ENCODE measurements at places on chromosomes 4 and X.

DNA sequence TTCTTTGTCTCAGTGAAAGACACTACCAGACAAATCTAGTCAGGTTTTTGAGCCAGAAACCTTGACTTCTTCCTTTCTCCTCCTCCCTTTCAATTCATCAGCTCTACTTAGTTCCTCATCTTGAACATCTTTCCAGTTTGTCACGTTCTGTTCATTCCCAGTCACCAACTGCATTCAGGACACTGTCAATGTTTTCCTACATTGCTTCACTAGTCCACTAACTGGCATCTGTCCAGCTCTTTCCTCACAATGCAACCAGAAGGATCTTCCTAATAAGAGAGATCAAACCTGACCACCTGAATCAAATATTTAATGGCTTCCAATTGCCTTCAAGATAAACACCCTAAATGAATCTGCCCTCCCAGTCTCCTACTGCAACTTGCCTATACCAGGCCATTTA, 52.5 kb downstream of the SYNPO2 start:
- no peak for DNase-seq

DNA sequence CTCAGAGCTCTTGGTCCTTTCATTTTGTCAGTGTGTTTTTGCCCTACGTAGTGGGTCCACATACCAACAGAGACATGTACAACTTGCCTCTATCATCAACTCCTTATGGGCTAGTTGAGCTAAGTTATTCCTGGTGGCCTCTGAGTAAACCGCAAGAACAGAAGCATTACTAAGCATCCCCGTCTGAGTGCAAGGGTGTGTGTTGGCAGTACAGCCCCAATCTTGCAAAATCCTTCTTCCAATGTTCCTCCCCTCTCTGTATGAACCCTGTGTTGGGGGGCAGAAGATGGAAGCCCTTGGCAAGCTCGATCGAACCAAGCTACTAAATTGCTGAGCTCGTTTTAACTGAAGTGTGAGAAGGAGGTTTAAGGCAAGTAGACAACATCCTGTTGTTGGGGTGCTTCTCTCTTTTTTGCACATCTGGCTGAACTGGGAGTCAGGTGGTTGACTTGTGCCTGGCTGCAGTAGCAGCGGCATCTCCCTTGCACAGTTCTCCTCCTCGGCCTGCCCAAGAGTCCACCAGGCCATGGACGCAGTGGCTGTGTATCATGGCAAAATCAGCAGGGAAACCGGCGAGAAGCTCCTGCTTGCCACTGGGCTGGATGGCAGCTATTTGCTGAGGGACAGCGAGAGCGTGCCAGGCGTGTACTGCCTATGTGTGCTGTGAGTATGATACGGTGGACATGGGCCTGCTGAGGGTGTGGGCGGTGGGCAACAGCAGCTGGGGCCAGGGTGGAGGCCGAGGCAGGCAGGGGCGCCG, at the start of gene SH2D1A:
Gene SH2D1A, plus strand, starts transcription at position 447 of the 760 bp plus-strand sequence. Its CDS starts 80 bp downstream, at position 527.
- DNase-seq, result peak; percentile 11

DNA sequence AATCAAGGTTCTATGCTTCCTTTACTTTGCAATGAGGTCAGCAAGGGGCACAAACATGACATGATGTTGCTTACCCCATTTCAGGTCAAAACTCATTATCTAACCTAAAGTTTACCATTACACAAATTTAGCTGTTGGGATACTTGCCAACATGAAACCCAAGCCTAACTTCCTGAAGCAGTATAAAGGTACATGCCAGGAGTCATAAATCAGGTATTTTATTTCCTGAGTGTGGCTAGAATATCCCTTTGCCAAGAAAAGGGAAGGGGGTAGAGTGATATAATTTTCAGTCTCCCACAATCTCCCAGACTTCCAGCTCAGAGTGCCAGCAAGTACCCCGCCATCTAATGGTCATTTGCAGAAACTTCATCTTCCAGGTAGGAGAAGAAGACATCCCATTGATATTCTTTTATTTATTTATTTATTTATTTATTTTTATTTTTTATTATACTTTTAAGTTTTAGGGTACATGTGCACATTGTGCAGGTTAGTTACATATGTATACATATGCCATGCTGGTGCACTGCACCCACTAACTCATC, 136.6 kb downstream of the NEXMIF start:
- no peak for DNase-seq

DNA sequence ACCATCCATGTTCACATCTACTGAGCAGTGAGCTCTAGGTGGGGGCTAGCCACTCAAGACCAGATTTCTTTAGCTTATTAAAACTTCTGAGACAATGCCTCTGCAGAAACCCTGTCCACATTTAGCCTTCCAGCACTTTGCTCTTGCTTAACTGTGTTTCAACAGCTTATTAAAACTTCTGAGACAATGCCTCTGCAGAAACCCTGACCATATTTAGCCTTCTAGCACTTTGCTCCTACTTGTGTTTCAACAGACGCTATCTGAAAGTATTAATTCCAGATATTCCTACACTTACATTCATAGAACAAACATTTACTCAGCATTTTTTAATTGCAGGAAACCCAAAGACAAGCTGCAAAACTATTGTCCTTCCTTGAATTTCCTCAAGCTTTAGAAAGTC, 91.9 kb downstream of the SEL1L3 start:
- no peak for DNase-seq

GRCh38 chr4:179695175-179695574, 2252.9 kb upstream of the AGA start:
- DNase-seq, result no peak

- DNase-seq, result no peak
Measured at GRCh38 chr4:67580577-67580976, 22.1 kb downstream of the STAP1 start.

Measured in stimulated activated CD4-positive, alpha-beta T cell treated with anti-CD3 and anti-CD28 coated beads, Interleukin-15, amount 100 ng/mL, for 1 hour (primary cell).